Upper lobe of right lung (tissue), 1 donor: ENCODE measurements at places on chromosomes 1 and 21. TPM values are rescaled to one million over a fixed set of nuclear protein-coding genes. Genes with fewer than 3 reads are reported as not detected.
A peak's percentile ranks its signal among the peaks of the same experiment; 100 is the strongest.

TOMM40L gene
- total RNA-seq, result 11.6 TPM

CPLANE2 gene
- total RNA-seq, result 11.7 TPM

ZBTB37 gene
- 14.7 TPM for total RNA-seq

FLG2 gene
- total RNA-seq, result not detected

DNA sequence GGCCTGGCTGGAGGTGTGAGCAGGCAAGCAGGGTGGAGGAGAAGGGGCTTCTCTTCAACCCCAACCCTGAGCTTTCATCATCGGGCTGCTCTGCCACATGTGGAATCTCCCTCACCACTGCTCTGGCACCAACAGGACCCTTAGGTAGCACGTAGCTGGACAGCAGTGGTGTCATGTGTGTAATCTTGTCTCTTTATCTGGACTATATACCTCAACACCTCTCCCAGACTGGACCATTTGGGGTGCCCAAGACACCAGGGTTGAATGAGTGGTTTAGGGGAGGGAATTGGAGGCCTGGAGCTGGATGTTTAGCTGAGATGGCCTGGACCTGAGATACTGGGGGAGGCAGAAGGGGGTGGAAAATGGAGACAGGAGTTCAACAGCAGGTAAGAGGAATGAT lies 63.0 kb downstream of the UBE2T start:
- no peak overlapping the region for H3K27ac ChIP-seq
- H3K36me3 ChIP-seq, result no peaks in the 10 kb centered on the region
- H3K27me3 ChIP-seq, result no peaks in the 10 kb centered on the region
- H3K4me1 ChIP-seq, result peaks cover 17% of the 10 kb centered on the region
- DNase-seq, result no peak

DNA sequence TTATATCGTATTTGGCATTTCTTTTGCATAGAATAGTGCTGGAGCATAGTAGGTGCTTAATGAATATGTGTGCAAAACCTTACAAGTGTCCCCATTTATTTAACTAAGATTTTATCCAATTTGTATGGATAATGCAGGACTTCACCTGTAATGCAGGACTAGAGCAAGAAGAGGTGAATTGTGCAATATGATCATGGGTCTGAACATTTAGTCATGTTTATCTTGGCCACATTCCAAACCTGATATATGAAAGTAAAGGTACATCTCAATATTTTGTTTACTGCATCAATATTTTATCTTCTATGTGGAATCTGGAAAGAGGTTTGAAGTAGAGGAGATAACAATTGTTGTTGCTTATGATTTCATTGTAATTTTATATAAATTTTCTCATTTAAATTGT lies 1626.7 kb upstream of the B3GALT2 start:
- no peaks in the 10 kb centered on the region for H3K36me3 ChIP-seq
- H3K27me3 ChIP-seq, result no peaks in the 10 kb centered on the region
- H3K4me1 ChIP-seq, result no peaks in the 10 kb centered on the region
- no peak overlapping the region for H3K27ac ChIP-seq
- no peak for DNase-seq

DNA sequence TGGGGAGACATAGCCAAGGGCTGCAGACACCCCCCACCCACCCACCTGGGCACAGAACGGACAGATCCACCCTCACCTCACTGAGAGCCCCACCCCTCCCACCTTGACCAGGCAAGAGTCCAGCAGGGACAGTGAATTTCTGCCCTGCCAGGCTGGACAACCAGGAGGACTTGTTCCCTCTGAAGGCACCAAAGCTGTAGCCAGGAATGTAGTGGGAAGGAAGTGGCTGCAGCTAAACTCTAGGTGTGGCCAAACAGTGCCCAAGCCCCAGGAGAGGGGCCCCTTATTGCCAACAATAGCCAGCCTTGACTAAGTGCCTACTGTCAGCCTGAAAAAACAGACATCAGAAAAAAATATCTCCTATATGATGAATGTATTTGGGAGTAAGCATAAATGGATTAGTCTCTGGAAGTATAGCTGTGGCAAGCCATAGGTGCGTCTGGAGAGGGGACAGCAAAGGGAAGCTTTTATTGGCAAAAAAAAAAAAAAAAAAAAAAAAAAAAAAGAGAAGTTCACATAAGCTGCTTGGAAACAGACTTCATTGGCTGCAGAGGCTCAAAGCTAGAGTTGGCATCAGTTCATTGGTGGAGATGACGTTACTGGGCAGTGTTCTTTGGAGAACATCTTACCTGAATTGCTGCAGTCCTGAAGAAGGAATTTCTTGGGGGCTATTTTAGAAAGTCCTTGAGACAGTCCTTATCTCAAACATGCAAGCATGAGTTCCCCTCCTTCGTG lies 64.1 kb upstream of the TMEM51 start:
- peak overlapping the region; percentile 75 for H3K27ac ChIP-seq
- no peak overlapping the region for H3K4me3 ChIP-seq
- DNase-seq, result no peak

DNA sequence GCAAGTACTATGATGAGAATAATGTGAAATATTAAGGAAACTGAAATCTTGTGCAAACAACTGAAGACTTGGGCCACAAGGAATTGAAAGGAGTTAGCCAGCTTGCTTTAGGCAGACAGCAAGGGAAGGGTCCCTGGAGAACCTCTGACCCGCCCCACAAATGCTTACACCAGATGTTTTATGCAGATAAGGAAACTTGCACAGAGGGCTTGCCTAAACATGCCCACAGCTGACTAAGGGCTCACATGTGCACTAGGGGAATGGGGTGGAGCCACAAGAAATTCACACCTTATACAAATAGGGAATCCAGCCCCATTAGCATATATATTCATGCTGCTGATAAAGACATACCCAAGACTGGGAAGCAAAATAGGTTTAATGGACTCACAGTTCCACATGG lies 86.1 kb upstream of the CYYR1 start:
- H3K27me3 ChIP-seq, result no peaks in the 10 kb centered on the region
- DNase-seq, result no peak
- no peak overlapping the region for H3K4me3 ChIP-seq
- H3K4me1 ChIP-seq, result no peaks in the 10 kb centered on the region
- no peak overlapping the region for H3K27ac ChIP-seq
